ENCODE measurements at places on chromosomes 1 and 21. TPM values are rescaled to one million over a fixed set of nuclear protein-coding genes. Genes with fewer than 3 reads are reported as not detected.

Gene SLC35F3
- total RNA-seq: not detected

GRCh38 chr1:23722652-23723051 is 20.6 kb upstream of the ELOA start:
- no peak for DNase-seq

- no peak for DNase-seq
Measured at GRCh38 chr1:43537423-43538142, 6.9 kb downstream of the PTPRF start.

- DNase-seq: no peak
Measured at GRCh38 chr1:116726872-116727820, 27.1 kb upstream of the CD2 start.
